DMS79 (cell line): ENCODE measurements at places on chromosomes 7 and 10.

- no peak for DNase-seq
Measured at GRCh38 chr10:7915923-7916536, 97.7 kb downstream of the TAF3 start.

- no peak for DNase-seq
Measured at GRCh38 chr7:48390388-48391327, 219.4 kb downstream of the ABCA13 start.

GRCh38 chr7:12683678-12684585 is 3.5 kb upstream of the ARL4A start:
- DNase-seq = no peak

- DNase-seq = no peak
Measured at GRCh38 chr7:116797612-116798011, 64.8 kb upstream of the CAPZA2 start.

GRCh38 chr7:113294750-113295149 is 176.4 kb upstream of the SMIM30 start:
- DNase-seq = no peak

DNA sequence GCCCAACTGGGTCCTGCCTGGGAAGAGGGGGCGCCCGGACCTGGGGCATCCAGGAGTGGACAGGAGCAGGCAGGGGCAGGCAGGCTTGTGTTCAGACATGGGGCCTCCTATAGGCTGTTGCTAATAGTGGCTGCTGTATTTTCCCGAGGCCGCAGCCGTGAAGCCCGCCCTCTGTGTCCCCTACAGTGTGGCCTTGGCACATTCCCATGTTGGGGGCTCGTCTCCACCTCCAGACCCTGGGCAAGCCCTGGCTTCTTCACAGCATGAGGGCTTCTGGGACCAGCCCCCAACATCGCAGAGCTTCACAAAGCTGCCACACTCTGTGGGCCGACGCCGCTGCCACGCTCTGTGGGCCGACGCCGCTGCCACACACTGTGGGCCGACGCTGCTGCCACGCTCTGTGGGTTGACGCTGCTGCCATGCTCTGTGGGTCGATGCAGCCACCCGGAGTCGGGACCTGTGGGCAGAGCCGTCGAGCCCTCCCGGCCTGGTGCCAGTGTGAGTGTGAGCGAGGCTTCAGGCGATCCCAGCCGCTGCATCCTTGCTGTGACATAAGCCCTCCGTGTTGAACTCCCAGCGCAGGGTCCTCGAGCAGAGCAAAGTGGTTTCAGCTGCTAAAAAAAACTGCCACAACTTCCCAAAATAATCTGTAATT is 109.0 kb downstream of the INPP5A start:
- DNase-seq = no peak

DNA sequence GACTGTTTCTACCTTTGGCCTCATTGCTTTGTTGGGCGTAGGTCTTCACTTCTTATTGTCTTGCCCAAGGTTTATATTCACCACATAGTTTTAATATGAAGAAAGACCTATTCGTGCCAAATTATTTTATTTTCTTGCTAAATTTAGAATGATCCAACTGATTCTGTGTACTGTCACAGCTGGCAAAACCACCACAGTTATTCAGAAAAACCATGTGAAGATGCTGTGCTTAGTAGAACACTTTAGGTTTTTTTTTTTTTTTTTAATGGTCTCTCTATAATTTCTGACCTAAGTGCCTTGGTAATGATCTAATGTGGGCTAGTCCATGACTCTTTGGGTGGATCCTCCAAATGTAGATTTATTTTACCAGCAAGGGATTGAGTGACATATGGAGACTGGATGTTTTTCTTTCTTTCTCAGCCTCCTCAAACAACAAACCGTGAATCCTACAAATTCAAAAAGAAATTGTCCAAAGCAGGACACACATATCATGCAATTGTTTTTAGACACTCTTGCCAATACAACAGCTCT is 243.8 kb downstream of the DYNC1I1 start:
- DNase-seq = no peak

DNA sequence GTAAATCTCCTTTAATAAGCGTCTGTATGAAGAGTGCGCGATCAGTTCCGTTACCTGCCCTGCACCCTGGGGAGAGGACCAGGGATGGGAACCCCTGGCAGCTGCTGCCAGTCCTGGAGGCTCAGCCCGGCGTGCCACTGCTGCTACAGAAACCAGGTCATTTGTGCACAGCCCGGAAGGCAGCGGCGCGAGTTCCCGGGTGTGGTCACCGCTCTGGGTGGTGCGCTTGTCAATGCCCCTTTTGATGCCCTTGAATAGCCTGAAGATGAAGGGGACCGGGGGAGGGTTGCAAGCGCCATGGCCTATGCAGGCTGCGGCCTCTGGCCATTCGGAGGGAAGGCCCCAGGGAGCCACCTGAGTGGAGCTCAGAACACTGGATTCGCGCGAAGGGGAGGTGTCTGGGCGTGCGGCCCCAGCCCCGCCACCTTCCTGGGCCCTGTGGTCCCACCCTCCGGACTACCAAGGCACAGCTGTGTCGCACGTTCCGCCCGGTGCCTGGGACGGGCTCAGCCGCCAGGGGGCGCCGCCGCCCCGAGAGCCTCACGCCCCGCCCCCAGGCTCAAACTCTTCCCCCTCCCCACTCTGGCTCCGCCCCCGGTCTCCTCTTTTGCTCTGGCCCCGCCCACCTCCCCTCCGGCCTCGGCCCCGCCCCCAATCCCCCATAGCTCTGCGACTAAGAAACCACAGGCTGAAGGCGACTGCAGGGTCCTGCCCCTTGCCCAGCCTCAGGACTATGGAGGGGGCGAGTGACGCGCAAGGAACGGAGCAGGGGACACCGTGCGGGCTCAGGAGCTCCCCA is 16.5 kb downstream of the AP5Z1 start:
- no peak for DNase-seq

DNA sequence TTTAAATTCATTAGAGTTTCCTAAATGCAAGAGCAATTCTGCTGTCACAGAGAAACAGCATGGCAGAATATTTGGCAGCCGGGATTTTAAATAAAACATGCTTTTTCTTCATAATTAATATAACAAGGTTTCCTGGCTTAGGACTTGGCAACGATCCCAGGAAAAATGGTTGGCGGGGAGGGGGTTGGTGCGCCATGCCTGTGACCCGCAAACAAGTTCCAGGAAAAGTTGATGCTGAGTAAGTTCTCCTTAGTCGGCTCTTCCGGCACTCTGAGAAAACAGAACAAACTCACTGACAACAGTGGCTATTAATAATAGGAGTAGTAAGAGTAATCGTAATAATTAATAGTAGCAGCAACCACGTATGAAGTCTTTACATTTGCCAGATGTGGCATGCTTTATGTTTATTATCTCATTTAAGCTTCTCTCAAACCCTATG is 4.6 kb downstream of the HABP2 start:
- no peak for DNase-seq

DNA sequence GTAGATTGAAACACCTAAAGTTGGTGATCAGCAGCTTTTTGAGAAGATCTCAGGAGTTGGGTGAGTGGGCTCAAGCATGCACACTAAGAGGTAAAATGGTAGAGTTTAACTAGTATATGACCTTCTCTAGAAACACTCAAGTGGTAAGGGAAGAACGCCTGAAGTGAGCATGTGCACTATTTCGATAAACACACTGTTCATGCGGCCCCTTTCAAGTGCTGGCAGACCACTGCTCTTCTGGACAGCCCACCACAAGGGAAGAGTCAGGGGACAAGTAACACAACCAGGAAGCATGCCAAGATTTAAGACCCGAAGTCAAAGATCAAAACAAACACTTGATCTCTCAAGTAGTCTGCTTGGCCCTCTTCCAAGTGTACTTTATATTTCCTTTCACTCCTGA is 519.5 kb upstream of the ZWINT start:
- peak; percentile 74 for DNase-seq

GRCh38 chr10:126423732-126424491 is 35.6 kb upstream of the ADAM12 start:
- DNase-seq = no peak

DNA sequence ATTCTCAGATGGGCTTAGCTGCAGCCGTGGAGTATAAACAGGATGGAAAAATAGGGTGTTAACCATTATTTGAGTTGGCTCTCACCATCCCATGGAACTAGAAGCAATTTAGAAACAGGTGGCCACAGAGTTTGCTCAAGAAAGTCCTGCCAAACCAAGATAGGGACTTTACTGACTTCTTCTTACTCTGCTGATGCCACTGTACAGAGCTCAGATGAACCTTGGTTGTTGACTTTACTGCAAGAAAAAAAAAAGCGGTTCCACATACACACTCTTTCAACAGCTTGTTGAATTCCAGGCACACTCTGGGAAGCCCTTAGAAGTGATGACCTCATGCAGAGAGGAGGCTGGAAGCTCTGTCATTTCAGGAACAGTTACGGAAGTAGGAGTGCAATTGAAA is 753.4 kb downstream of the NRG3 start:
- DNase-seq = no peak

- no peak for DNase-seq
Measured at GRCh38 chr10:75209921-75210281, 695 bp upstream of the VDAC2 start.

DNA sequence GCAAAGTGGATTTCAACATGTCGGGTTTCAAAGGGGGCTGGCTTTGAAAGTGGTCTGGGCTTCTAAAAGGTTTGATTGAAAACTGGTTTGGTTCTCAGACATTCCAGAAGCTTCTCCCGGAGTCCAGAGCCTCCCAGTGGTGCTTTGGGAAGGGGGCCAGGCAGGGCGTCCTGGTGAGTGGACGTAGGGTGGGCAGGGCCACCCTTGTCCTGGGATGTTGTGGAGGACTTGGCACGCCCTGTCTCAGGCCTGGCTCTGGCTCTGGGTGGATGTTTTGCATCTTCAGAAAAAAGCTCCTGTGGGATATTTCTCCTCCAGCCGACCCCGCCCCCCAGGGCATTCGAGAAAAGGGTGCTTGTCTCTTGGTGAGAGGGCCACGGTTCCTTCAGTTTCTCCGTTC is 31.2 kb downstream of the GRIFIN start:
- DNase-seq = no peak

GRCh38 chr7:150717814-150718420 is 1.5 kb downstream of the GIMAP1 start:
- no peak for DNase-seq

- DNase-seq = no peak
Measured at GRCh38 chr7:106965108-106965507, 79.4 kb upstream of the PRKAR2B start.

GRCh38 chr7:22452142-22452959 is 47.6 kb downstream of the STEAP1B start:
- no peak for DNase-seq

- DNase-seq = no peak
Measured at GRCh38 chr7:40597517-40597916, 462.7 kb downstream of the SUGCT start.

GRCh38 chr7:142939226-142939910 is at the start of gene LLCFC1:
Gene LLCFC1, plus strand, starts transcription at chr7:142939484. Its CDS starts 138 bp downstream, at chr7:142939622.
- DNase-seq = no peak

- DNase-seq = no peak
Measured at GRCh38 chr7:31146030-31146429, 93.9 kb downstream of the ADCYAP1R1 start.

- no peak for DNase-seq
Measured at GRCh38 chr10:96651998-96652431, 65.2 kb upstream of the TM9SF3 start.

DNA sequence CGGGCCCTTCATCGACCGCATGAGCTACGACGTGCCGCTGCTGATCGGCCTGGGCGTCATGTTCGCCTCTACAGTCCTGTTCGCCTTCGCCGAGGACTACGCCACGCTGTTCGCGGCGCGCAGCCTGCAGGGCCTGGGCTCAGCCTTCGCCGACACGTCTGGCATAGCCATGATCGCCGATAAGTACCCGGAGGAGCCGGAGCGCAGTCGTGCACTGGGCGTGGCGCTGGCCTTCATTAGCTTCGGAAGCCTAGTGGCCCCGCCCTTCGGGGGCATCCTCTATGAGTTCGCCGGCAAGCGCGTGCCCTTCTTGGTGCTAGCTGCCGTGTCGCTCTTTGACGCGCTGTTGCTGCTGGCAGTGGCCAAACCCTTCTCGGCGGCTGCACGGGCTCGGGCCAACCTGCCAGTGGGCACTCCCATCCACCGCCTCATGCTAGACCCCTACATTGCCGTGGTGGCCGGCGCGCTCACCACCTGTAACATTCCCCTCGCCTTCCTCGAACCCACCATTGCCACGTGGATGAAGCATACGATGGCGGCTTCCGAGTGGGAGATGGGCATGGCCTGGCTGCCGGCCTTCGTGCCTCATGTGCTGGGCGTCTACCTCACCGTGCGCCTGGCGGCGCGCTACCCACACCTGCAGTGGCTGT is 1.2 kb downstream of the SLC18A3 start:
- peak; percentile 16 for DNase-seq

GRCh38 chr10:62022830-62023229 is 121.3 kb downstream of the ARID5B start:
- no peak for DNase-seq

DNA sequence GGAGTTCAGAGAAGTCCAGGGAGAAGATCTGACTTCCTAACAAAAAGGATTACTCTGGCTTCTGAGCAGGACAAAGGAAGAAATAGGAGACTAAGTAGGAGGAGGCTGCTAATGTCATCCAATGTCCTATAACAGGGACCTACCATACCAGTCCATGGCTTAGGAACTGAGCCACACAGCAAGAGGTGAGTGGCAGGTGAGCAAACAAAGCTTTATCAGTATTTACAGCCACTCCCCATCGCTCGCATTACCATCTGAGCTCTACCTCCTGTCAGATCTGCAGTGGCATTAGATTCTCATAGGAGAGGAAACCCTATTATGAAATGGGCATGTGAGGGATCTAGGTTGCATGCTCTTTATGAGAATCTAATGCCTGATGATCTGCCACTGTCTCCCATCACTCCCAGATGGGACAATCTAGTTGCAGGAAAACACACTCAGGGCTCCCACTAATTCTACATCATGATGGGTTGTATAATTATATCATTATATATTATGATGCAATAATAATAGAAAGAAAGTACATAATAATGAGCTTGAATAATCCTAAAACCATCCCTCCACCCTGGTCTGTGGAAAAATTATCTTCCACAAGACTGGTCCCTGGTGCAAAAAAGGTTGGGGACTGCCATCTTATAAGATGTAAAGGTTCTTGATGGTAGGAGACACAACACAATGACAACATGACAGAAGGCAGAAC is 487.4 kb downstream of the PLXDC2 start:
- DNase-seq = no peak

DNA sequence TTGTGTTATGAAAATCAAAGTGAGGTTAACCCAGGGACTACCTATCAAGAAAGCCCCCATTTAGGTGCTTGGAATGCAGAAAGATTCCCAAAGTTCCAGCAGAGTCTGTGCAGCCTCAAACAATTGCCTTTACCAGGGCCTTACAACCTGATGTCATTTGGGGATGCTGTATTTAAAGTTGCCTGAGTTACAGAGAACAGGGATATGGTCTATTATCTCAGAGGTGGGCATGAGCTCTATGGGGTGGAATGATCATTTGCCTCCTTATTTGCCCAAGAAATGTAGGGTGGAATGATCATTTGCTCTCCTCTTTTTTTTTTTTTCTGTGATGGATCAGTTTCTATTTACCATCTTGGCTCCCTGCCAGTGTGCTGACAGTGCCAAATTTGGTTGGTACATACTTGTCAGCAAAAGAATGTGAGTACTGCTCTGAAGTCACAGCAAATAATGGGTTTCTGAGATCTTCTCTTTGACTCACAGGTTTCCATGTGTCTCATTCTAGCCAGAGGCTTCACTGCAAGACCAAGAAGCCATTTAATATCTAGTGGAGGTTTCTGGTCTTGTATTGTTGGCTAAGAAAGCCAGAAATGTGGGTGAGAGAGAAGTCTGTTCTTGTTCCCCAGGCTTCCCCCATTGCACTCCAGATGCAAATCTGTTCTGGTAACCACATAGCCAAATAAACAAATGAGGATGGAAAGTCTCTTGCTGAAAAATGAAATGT is 45.5 kb upstream of the ZNRF2 start:
- peak; percentile 48 for DNase-seq

- DNase-seq = no peak
Measured at GRCh38 chr10:32061440-32061839, 5.2 kb upstream of the KIF5B start.

- DNase-seq = no peak
Measured at GRCh38 chr7:27157702-27158431, 1.4 kb upstream of the HOXA7 start.
